HEK293T (cell line): ENCODE measurements at places on chromosomes 2 and 18.

- DNase-seq, result no peak
Measured at GRCh38 chr2:148893906-148894305, 18.9 kb downstream of the KIF5C start.

DNA sequence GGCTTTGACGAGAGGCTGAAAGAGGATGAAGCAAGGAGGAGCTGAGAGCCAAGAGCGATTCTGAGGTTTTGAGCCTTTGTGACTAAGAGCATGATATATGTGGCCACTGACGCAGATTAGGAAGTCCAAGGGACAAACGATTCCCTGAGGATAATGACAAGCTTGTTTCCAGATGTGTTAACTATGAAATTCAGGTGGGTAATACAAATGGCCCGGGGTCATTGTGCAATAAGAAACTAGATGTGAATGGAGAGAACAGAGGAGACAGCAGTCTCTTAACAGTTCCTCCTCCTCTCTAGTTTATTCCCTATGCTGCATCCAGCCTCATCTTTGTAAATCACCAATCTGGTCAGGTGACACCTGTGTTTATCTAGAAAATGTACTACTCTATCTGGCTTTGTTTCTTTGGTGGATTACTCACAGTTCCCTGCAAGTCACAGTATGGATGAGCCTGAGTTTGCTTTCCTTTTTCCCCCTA, 84.2 kb downstream of the SOCS6 start:
- no peak for DNase-seq

GRCh38 chr2:16362611-16363010, 303.0 kb downstream of the CYRIA start:
- no peak for DNase-seq

- DNase-seq, result no peak
Measured at GRCh38 chr2:119941388-119941787, 71.5 kb upstream of the EPB41L5 start.

DNA sequence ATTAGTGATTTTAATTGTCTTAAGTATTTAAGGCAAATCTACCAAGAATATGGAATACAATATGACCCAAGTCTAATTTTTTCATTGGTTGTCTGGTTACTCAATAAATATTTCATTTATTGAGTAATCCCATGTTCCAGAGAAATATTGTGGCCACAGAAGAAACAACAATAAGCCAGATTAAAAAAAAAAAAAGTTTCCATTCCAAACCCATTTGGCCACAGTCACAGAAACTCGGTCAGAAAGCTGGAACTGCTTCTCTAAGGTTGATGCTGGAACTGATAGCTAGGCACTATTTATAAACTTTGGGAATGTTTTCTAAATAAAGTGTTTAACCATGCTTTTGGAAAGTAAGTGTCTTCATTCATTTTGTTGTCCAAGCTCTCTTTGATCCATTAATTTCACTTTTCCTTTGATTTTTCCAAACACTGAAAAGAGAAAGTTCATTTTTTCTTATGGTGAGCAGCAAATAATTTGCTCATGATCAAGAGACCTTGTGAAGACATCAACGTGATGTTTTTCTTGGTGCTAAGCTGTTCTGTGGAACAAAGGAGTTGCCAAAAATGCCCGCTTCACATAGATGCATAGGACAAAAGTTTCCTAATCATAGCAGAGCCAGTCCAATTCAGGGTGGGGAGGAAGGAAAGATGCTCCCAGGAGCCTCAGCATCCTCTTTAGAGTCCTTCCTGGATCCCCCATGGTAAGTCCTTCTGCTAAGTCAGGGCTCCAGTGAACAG, 72.1 kb upstream of the CCBE1 start:
- no peak for DNase-seq

GRCh38 chr2:20766798-20767644, 55.9 kb downstream of the LDAH start:
- DNase-seq, result no peak

DNA sequence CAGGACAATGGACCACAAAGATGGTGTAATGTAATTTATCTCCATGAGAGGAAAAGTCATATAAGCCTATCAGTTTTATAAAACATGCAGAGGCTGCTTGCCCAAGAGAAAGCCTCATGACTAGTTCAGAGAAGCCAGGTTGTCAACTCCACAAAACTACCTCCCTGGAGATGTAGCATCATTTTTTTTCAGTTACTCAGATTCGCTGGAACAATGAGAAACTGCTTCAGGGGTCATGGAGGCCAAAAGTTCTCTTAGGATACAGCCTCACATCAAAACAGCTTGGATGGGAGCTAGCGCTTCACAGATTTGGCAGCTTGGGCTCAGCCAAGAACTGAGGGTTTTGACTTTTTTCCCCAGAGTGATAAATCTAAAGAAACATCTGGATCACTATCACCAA, 263.5 kb downstream of the INSIG2 start:
- no peak for DNase-seq

DNA sequence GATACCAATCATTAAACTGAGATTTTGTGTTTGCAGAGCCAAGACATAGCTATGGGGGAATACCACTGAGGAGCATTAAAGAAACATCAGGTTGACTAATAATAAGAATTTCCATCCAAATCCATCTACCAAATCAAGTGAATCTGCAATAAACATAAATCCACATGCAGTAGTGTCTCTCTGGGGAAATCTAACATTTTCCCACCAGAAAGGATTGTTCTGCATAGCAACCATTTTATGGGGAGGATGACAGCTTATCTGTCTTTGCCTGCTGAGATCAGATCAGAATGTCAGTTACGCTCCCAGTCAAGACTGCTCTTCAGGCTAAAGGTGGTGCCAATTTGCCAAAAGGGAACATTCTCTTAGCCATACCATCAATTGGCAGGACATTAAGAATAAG, 1098.9 kb upstream of the CHAC2 start:
- no peak for DNase-seq

- no peak for DNase-seq
Measured at GRCh38 chr18:3332376-3332775, 70.4 kb downstream of the MYL12B start.

- DNase-seq, result no peak
Measured at GRCh38 chr2:201837824-201838431, 31.6 kb downstream of the CDK15 start.

- no peak for DNase-seq
Measured at GRCh38 chr2:40466332-40466906, 14.5 kb upstream of the SLC8A1 start.

GRCh38 chr2:146652311-146652710, 1192.5 kb upstream of the ACVR2A start:
- no peak for DNase-seq

DNA sequence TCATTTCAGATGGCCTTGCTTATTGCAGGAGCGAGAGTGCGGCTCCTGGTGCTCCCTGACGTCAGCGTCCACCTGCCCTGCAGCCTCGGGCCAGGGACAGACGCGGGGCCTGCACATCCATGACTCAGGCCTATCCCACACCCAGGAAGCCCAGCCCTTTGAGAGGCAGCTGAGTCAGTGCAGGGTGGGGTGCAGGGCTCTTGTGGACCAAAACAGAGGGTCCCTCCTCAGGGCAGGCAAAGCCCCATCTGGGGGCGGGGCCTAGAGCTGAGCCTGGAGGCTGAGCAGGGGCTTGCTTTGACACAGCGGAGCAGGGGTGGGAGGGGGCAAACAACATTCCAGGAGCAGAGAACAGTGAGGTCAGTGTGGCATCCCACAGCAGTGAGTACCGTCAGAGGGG, 7.7 kb upstream of the ARHGEF4 start:
- no peak for DNase-seq

DNA sequence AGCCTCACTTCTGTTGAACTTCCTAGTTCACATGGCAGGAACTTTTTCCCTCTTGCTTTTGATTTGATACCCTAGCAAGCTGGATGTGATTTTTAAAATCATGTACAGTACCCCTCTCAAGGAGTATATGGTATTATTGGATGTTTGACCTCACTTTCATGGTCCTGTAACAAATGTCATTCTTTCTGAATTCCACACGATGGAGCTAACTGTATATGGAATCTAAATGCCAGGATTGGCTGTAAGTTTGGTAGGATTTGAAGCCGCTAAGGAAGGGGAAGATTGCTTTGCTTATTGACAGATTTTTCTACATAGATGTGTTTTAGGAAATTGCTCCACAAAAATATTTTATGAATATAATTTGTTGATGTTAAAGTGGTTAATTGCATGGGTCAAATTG, 18.3 kb downstream of the MAIP1 start:
- peak; percentile 37 for DNase-seq

DNA sequence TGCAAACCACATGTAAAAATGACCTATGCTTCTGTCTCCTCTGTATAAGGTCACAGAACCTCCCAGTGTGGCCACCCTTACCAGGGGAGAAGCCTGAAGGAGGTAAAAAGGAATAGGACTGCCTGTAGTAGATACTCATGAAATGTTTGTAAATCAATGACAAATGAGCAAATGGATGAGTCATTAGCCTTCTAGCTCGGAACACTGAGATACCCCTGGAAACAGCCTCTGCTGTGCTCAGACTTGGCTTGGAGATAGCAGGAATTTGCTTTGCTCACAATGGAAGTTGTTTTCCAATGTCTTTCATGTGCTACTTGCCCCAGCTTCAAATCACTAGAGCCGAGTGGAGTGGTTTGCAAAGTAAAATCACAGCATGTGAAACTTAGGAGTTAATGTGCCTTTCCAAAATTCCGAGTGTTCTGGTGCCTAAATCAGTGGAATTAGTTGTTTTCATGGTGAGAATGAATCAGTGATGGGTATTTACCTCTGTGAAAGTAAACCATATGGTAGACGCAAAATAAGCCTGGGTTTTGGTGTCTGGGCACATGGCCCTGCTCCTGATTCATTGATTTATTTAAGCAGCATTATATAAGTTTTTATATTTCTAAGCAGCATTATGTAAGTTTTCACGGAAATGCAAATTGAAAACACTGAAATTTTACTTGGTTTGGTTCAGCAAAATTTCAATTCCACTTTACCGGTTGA, 154.0 kb upstream of the MAP3K20 start:
- DNase-seq, result no peak

DNA sequence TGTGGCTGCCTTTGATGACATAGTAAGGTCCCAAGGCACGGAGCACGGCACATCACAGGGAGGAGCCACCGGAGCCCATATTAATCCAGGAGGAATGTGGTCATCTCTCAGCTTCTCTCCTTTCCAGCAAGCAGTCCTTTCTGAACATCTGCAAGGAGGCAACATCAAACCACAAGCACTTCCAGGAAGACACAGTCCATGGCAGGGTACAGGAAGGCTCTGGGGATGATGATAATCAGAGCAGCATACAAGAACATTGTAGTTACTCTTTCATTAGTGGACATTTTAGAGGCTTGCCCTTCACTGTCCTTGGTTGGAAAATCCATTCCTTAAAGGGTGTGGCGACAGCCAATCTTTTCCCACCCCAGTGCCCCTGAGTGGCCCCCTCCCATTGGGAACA, 31.1 kb downstream of the YPEL5 start:
- no peak for DNase-seq

GRCh38 chr2:159808032-159808425, 10.0 kb upstream of the CD302 start:
- no peak for DNase-seq

GRCh38 chr2:198905881-198906612, 551.7 kb downstream of the SATB2 start:
- DNase-seq, result no peak

DNA sequence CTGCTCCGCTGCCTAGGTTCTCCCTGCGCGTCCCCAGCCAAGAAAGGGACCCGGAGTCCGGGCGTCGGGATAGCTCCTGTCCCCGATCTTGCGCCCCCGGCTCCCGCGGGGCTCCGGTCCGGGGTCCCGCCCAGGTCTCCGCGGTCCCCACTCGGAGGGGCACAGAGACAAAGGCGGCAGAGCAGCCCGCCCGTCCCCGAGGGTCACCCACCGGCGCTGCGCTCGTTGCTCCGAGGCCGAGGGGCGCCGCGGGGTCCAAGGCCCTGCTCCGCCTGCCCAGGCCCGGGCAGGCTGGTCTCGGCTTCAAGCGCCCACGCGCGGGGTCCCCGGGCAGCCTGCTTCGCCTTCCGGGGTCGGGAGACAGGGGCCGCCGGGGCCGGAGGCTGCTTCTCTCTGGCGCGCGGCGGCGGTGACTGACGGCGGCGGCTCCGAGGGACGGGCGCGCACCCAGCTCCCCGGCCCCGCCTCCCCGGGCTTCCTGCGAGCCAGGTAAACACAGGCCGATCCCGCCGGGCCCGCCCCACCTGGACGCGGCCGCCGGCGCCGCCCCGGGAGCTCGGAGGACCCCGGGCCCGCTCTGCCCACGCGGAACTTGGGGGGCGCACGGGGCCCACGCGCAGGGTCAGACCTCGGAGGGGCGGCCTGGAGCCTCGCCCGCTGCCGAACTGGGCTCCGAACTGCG, at the start of gene MBP:
Gene MBP (minus strand): TSS at position 415 of the 682 bp plus-strand sequence. CDS start 27,522 bp downstream, outside the sequence.
- DNase-seq, result peak; percentile 12
